ENCODE measurements at places on chromosomes 6 and 20.

DNA sequence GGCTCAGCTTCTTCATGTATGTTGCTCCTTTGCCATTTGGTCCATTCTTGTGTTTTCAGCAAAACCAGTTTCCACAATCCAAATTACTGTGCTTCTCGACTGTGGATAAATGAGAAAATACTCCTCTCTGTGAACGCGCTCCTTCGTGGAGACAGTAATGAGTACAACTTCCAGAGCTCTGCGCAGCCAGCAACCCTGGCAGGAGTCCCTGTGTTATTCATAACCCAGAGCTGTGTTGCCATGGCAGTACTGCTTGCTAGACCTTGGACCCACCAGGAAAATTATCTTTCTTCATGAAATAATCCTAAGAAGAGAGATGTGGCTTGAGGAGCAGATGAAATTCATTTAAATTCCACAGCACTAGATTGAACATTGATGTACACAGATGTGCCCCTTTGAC lies 73.7 kb downstream of the SLC22A3 start:
- no peak for DNase-seq

DNA sequence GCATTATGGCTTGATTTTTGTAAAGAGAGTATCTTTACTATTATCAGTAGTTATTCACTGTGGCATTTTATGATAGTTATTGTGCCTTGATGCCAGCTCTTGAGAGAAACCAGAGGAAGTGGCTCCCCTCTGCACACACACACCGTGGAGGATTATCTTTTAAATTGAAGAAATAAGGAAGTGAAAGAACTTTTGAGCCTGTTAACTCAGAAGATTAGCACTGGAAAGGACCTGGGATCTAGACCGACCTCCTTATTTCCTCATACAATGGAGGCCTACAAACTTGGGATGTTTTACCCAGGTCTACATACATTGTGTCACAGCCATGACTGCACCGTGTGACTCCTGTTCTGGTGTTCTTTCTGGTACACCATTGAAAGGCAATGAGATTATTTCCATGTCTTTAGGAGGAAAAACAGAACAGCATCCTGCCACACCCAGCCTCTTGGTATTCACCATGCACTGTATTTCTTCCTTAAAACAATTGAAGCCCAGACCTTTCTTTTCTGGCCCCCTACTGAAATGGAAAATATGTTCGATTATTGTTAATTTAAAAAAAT lies 40.6 kb downstream of the HECA start:
- no peak for DNase-seq

DNA sequence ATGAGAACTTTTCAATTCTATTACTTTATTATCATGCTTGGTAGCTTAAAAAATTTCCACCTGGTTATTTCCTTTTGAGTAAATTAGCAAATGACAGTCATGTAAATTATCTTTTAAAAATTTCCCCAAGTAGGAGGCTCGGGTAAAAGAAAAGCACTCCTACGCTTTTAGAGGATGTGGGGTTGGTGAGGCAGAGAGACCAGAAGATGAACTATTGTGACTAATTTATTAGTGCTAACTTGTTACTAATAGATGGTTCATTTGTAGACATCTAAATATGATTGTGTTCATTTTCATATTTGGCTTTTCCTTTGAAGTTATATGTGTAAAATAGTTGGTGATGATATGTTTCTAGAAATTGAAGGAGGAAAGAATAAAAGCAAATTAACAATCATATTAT lies 27.0 kb downstream of the ZNF292 start:
- no peak for DNase-seq

DNA sequence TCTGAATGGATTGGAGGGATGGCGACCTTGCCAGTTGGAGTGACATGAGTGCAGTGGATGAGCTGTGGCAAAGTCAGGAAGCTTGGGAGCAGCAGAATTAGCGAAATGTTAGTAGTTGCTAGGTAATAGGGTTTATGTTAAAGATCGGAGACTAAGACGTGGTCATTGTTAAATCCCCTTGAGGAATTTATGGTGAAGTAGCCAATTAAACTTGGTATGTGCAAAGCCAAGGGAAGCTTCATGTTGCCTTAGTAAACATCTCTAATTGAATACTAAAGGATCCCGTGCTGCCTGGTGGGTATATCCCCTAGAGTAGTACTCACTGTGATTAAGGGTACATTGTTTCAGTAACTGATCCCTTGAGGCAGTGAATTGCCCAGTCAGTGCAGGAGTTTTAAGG lies 106.0 kb downstream of the PRIM2 start:
- no peak for DNase-seq

DNA sequence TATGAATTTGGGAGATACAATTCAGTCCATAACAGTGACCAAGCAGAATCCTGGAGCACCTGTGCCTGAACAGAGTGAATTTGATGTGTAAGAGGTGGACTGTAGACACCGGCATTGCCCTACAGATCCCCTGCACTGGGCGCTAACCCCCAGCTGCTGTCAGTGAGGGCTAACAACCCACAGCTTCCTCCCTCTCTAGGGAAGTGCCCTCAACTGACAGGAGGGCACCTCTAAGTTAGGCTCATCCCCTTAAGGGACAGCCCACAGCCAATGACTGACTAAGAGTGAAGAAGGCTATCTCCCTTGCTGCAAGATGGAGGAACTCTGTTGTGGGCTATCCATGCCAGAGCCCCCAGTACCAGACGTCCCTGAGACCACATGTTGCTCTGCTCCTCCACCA lies 15.3 kb upstream of the BPIFB1 start:
- no peak for DNase-seq

- no peak for DNase-seq
Observed at GRCh38 chr6:43262000-43262779, 18.9 kb downstream of the TTBK1 start.

- DNase-seq: no peak
Observed at GRCh38 chr6:37556881-37557644, 57.4 kb upstream of the CCDC167 start.

DNA sequence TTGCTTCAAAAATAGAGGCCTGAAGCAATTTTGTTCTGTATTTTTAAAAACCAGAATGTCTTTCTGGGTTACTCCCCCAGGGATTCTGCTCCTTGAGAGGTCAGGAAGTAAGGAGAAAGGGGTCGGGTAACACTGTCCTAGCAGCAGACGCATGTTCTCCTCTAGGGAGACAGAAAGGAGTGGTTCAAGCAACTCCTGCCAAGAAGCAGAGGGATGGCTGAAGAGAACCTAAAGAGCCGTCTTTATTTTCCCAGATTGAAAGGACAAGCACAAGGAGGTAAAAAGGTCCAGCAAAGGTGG lies 58.0 kb upstream of the SLC4A11 start:
- DNase-seq: no peak

DNA sequence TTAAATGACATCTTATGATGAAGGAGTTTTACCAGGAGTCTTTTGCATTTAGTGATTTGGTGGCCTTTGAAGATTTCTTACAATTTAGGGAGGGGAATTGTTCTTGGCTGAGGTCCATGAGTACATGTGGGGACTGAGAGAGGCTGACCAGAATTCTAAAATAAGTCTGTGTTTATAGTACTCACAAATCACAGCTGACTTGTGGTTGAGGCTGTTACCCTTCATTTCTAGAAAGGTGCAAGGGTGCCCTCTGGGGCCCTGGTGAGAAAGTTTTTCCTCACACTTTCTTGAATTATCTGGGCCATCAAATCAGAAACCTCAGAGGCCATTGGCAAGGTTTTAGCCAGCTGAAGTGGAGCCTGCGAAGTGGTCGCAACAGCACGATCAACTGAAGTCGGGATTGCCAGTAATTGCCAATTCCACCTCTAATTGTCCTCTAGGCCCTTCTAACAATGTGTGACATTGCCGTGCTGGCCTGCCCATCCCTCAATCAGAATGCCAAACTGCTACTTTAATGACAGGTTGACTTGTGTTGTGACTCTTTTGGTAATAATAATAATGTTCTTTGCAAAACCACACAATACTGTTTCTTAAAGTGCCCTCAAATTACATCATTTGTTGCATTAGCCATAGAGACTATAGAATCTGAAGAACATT lies 221.6 kb downstream of the OGFRL1 start:
- DNase-seq: no peak

DNA sequence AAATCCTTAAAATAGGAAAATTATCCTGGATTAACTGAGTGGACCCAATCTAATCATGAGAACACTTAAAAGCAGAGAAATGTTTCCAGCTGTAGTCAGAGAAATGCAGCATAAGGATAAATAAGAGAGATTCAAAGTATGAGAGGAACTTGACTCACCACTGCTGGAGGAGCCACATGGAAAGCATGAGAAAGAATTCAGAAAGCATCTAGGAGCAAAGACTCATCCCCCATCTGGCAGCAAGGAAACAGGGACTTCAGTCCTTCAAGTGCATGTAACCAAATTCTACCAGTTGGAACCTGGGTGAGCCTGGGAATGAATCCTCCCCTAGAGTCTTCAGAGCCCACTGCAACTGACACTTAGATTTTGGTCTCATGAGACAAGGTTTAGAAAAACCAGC lies 33.7 kb downstream of the RNF146 start:
- DNase-seq: no peak
